Left colon (tissue), 2 donors: ENCODE measurements at places on chromosomes 13 and 19. TPM values are rescaled to one million over a fixed set of nuclear protein-coding genes. Genes with fewer than 3 reads are reported as not detected.

DNA sequence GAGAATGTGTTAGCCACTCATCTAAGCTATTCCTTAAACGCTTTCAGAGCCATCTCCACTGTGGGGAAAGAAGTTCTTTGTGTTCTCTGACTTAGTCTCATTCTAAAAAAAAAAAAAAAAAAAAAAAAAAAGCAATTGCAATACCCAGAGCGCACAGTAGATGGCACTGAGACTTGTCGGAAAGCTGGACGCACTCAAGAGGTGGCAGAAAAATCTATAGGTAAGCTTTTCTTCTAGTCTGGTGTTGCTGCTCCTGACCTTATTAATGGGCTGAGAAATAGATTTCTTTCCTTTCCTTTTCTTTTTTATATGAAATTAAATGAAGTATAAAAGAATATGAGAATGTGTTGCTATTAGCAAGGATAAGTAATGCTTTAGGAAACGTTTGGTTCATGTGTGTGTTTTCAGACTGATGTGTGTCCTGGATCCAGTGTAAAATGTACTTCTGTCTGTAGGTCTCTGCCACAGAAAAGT, 4.7 kb upstream of the GJB2 start:
- no peak for DNase-seq

- no peak for DNase-seq
These were observed 614.1 kb downstream of the UQCRFS1 start for GRCh38 chr19:28598861-28599260.

- DNase-seq: no peak
These were observed 18.8 kb downstream of the UBE2L5 start for GRCh38 chr13:30440910-30441703.

DNA sequence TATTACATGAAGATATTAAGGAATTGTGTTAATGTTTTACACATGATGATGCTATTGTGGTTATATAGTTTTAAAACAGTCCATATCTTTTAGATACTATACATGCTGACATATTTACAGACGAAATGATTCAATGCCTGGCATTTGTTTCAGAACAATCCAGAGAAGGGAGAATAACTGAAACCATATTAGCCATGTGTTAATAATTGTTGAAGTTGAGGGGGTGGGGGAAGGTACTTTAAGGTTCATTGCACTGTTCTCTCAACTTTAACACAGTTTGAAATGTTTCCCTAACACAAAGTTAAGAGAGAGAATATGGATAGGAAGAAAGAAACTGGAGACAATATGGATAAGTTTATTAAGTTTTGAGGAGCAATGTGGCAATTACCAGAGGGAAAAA, 5.8 kb downstream of the CRYL1 start:
- DNase-seq: no peak

GRCh38 chr13:75607447-75607846, 28.7 kb upstream of the LMO7 start:
- no peak for DNase-seq

- no peak for DNase-seq
These were observed at the start of gene ATXN8OS for GRCh38 chr13:70107498-70108281. ATXN8OS (plus strand) TSS chr13:70107826.

DNA sequence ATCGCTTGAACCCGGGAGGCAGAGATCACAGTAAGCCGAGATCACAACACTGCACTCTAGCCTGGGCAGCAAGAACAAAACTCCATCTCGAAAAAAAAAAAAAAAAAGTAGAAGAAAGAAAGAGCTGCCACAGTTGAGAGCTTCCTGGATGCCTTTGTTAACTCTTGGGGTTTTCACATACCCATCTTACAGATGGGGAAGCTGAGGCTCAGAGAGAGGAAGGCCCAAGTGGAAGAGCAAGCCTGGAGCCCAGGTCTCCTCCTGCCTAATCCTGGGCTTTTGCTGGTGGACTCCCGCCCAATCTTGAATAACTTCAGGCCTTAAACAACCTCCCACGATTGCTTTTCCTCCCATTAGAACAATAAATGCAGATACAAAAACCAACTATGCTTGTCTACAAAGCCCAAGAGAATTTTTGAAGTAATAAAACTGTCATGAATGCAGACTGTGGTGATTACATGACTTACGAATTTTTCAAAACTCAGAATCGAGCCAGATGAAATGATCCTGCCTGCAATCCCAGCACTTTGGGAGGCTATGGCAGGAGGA, 41.7 kb downstream of the LTBP4 start:
- no peak for DNase-seq

- DNase-seq: no peak
These were observed 105.3 kb downstream of the STARD13 start for GRCh38 chr13:33180122-33180804.

DNA sequence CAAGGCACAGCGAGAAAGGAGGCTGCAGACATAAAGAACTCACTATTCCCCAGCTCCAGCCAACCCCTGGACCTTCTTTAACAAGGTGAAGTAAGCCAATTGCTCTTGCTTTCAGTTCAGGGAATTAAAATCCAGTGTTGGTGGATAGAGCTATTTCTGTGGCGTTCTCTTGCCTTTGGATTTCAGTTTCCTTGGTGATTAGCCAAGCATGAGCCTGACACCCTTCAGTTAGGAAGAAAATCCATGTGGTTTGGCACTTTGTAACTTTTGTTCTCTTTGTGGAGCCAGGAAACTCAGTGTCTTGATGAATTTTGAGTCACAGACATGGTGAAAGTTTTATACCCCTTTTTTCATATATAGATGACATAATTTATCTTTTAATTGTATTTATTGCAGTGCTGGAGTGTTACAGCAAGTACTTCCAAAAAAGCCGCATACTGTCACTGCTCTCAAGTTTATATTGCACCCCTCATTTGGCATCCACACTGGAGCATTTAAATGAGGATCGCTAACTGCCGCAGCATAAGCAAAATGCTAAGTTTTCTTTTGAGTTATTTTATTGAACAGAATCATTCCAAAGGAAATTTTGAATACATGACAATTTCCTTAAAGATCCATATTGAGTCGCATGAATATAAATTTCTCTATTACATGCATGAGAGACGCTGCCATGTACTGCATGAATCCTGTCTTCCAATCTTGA, 406.8 kb downstream of the MYO16 start:
- DNase-seq: no peak

DNA sequence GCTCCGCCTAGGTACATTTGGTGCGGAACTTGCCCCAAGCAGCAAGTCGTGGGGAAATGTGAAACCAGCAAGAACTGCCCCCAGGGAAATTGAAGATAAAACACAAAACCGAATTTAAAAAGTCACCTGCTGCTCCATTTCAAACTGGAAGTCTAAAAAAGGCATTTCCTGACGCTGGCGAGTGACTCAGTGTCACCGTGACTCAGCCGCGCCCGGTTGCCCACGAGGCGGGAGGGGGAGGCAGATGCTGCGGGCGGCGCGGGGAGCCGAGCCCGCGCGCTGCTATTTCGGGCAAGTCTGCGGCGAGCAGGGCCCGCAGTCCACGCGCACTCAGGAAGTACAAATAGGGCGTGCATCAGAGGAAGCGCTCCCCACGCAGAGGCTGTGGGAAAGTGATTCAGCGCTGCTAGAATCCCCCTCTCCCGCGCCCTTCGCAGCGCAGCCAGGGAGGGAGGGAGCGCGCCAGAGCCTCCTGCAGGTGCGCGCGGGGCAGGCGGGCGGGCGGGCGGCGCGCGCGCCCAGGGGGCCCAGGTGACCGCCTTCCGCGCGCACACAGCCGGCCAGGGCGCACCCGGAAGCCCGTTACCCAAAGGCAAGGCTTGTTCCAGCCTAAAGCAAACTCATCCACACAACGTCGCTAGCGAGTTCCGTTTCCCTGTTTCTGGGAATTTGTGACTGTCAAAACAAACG, 168.8 kb downstream of the COL4A1 start:
- DNase-seq: peak; percentile 58

ZNF471 gene
- 4.4 TPM for total RNA-seq

PDE4C gene
- total RNA-seq: 4.3 TPM

ICAM4 gene
- not detected for total RNA-seq

ZNF229 gene
- total RNA-seq: 2.7 TPM

TRAPPC2B gene
- 4.4 TPM for total RNA-seq
